CD4-positive, alpha-beta T cell treated with Interferon gamma for 1 hour (primary cell): ENCODE measurements at places on chromosomes 7 and 10.

- no peak for DNase-seq
Measured at GRCh38 chr10:110857265-110858171, 14.2 kb upstream of the PDCD4 start.

DNA sequence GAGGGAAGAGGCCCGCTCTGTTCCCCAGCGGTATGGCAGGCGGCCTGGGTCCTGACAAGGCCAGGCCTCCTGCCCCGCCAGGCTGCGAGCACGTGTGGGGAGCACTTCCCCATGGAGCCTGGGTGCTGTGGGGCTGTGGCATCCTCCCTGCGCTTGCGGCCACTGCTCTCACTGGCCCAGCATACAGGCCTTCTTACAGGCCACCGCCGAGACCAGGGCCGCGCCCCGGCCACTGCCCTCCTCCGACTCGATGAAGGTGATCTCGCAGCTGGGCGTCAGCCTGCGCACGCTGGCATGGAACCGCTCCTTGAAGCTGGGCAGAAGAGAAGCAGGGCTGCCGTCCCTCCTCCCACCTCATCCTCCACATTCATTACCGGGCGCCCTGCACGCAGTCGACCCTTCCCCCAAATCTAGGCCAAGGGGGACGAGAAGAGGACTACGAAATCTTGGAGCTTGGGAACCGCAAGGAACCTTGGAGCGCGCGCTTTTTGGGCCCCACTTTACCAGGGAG, 3.9 kb upstream of the MYL7 start:
- no peak for DNase-seq

DNA sequence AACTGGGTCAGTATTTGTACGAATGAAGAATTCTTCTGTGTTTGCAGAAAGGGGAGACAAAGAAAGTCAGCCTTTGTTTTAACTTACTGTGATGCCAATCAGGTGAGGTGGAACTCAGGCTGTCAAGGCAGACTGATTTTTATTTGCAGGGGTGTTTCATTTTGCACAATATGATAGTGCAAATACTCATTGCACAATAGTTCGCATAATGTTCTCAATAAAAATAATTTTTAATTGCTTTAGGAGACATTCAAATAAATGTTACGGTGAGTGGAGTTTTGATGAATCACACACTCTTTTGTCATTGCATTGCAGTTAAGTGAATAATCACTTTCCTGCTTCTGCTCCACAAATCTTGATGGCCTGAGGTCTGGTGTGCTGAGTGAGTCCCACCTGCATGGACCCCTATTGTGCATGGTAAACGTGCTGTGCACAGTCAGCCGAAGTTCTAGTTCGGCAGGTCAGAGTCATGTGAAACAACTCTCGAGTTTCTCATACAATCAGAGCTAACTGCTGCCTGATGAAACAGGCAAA, 141.3 kb upstream of the FZD8 start:
- DNase-seq, result no peak

GRCh38 chr10:112330162-112330561, 43.8 kb upstream of the ACSL5 start:
- DNase-seq, result no peak

DNA sequence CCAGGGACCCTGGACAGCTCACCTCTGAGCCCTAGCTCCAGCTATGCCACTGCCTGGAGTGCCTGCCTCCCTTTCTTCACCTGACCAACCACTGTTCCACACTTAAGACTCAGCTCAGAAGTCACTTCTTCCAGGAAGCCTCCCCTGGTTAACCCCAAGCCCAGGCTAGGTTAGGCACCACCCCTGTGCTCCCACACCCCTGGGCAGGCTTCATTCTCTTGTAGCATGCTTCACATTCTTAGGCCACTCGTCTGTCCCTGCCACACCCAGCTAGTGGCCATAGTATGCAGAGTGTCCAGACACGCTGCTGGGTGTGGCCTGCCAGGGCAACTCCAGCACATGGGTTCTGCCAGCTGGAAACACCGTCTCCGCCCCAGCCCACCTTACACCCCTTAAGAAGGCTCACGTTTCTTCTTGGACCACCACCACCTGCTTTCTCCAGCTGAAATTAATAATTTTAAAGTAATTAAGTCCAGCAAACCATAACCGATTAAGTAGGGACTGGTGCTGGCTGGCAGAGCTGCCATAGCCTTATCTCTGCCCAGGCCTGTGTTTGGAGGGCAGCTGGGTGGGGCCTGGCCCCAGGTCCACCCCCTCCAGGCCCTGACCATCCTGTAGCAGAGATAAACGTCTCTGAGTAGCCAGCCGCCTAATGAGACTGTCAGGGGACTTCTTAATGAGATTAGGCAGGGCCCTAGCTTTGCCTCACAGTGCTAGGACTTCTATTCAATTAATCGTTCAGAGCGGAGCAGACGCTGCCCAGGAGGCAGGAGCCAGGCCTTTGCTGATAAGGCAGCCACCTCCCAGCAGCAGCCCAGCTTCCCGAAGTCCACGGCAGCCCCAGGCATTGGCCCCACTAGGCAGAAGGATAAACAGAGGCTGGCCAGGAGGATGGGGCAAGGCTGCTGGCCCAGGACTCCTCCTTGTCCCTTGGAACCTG, 20.5 kb downstream of the GRID1 start:
- DNase-seq, result no peak

- DNase-seq, result no peak
Measured at GRCh38 chr10:131701131-131701947, 199.5 kb upstream of the PPP2R2D start.
